ENCODE measurements at places on chromosomes 7 and 10. TPM values are rescaled to one million over a fixed set of nuclear protein-coding genes. Genes with fewer than 3 reads are reported as not detected.

DNA sequence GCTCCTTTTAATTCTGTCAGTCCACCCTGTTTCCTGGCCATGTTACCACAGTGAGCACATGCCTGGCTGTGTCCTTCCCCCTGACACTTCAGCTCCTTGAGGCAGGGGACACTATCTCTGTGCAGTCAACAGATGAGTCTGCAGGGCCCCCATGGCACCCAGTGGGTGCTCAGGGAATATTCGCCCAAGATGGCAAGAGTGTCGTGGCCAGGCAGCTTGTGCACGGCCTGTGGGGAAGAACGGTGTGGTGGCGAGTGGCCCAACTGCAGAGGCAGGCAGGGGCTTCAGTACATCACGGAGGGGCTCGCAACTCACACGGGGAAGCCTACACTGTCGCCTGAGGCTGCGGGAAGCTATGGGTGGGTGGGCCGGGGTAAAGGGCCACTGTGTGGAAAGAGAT, 91.1 kb downstream of the TRRAP start:
- DNase-seq: no peak

DNA sequence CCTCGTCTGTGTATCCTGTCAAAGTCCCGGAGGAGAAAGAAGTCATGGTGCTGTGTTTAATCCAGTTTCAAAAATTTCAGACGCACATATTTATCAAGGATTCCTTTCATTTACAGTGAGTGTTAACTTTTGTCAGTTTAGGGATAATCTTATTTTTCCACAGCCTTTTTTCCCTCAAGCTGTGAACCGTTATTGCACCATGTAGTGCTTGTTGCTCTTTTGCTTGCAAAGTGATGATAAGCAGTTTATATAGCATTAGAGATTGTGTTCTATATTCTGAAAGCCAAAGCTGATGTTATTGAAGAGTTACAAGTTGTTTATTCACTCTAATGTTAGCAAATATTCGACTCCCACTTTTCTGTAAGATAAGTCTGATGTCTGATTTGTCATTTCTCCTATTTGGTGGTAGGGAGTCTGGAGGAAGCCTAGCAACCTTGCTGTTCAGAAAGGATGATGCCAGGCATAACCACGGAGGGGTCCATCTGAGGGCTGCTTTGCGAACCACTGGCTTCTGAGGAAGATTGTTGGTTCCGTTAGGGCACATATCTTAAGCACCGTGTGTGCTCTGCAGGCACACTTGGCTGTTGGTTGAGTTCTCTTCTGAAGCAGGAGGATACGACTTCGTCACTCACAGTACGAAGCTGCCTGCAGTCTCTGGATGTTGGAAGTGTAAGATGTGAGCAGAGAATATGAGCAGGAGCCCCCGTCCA, 11.7 kb downstream of the CCNY start:
- DNase-seq: no peak

DNA sequence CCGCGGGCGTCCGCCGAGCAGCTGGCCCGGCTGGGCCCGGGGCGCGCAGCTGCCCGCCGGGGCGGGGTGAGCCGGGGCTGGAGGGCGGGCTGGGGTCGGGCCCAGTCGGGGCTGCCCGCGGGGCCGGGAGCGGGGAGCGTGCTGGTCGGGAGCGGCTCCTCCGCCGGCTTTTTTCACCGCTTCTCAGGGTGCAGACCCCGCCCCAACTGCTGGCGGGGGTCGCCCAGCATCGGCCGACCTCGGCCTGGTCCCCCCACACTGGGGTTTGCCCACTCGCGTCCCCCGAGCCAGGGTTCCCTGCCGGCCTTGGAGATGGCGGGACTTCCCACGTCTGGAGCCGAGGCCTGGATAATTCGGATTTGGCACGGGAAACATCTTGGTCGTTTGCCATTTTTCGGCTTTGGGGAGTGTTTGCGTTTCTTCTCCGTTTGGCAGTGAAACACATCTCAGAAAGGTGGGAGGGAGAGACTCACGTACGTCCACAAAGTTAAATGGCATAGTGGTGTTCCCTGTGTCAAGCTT, 432 bp downstream of the TMEM248 start:
- DNase-seq: peak; percentile 23

DNA sequence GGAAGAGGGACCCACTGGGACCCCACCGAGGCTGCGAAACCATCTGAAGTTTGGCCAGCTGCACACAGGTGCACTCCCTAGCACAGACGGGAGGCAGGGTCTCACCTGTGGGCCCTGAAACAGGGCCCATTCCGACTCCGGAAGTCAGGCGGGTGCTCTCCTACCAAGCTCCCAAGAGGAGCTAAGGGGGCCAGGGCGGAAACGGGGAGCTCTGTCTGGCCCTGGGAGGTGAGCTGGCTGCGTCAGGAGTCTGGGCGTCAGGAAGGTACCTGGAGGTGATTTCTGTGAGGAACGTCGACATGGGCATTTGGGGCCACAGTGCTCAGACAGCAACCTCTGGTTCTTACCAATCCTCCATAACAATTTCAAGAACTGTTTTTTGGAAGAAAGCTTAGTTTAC, 411.7 kb downstream of the TCERG1L start:
- no peak for DNase-seq

- no peak for DNase-seq
Observed at GRCh38 chr7:67470256-67470751, 473.7 kb downstream of the TYW1 start.

DNA sequence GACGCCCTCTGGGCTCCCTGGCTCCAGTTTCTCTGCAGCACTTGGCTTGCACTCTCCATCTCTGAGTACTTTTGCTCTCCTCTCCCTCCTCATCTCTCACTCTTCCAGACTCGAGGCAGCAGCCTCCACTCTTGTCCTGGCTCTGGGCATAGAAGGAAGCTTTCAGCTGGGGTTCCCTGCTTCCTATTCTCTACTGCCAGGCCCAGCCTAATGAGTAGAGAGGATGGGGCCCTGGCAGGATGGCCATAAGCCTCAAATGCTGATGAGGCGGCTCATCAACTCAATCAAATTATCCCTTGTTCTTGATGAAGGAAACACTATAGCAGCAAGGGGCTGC, 55.8 kb downstream of the NEURL1 start:
- DNase-seq: no peak

- peak; percentile 89 for DNase-seq
Observed at GRCh38 chr10:72254813-72255568, 18.7 kb upstream of the DDIT4 start.

DNA sequence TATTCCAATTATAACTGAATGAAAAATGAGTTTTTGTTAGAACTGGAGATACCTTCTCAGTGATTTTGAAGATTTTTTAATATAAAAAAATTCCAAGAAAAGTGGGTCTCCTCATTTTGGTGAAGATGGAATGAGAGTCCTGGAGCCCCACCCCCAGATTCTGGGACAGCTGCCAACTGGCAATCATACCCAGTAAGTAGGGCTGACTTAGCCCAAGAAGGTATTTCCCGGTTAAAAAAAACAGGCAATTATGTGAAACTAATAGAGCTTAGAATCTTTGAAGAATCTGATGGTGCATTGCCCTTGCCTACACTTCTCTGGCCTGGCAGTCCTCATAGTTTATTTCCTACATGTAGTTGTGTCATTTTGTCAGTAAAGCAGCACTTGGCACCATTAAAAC, 52.8 kb upstream of the VWDE start:
- no peak for DNase-seq

- no peak for DNase-seq
Observed at GRCh38 chr10:7030134-7030855, 380.5 kb downstream of the SFMBT2 start.

Gene NXPH1
- not detected for total RNA-seq

DNA sequence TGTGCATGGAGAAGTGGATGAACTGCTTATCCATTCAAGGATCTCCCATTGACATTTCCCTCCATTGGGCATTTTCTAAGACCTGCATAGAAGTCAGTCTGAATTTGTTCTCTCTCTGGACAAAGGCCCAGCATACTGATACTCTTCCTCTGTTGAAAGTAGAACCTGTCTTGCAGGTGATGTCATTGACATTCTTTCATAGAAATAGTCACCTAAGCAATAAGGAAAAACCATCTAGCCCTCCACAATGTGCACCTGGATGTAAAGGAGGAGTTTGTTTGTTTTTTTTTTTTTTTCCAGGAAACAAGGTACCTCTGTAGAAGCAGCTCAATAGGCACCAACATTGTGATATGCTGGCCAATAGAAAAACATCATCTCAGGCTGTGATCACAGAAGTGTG, 150.4 kb downstream of the DPY19L1 start:
- no peak for DNase-seq

Gene ELFN1
- total RNA-seq: 0.32 TPM

All from transverse colon (tissue), 4 donors.